ENCODE measurements at places on chromosomes 6 and 20.

- peak; percentile 78 for ATAC-seq
These were observed 128.2 kb upstream of the LAMA2 start for GRCh38 chr6:128754658-128755256.

DNA sequence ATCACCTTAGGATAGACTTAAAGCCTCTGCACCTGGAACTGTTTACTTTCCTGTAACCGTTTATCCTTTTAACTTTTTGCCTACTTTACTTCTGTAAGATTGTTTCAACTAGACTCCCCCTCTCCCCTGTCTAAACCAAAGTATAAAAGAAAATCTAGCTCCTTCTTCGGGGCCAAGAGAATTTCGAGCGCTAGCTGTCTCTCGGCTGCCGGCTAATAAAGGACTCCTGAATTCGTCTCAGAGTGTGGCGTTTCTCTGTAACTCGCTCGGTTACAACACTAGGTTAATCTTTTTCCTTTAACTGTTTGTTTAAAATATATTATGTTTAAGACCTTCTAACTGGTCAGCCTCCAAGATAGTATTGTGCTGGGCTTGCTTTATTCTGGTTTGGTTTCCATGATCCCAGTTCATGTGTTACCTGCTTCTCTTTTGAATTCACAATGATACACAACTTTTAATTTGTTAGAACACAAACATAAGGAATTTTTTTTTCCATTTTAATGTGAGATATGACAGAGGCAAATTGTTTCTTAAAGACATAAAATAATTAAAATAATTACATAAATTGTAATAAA is 8.7 kb upstream of the NQO2 start:
- ATAC-seq: no peak

DNA sequence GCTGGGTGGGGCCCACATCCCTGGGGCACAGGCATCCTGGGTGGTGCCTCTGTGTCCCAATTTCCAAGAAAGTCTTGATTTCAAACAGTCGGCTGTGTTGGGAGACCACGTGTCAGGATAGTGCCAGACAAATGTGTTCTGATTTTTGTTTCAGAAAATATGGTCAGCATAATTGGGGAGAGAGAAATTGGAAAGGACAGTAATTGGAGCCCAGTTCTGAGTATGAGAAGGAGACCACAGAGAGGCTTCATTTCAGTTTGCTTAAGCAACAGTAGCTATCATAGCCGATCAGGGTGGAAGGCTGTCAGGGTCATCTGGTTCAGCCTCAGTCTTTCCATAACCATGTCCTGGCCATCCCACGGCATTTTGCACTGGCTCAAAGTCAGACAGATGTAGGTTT is 220.7 kb downstream of the CDC5L start:
- no peak for ATAC-seq

- ATAC-seq: no peak
These were observed 113.1 kb downstream of the TRIM27 start for GRCh38 chr6:28810659-28811053.

DNA sequence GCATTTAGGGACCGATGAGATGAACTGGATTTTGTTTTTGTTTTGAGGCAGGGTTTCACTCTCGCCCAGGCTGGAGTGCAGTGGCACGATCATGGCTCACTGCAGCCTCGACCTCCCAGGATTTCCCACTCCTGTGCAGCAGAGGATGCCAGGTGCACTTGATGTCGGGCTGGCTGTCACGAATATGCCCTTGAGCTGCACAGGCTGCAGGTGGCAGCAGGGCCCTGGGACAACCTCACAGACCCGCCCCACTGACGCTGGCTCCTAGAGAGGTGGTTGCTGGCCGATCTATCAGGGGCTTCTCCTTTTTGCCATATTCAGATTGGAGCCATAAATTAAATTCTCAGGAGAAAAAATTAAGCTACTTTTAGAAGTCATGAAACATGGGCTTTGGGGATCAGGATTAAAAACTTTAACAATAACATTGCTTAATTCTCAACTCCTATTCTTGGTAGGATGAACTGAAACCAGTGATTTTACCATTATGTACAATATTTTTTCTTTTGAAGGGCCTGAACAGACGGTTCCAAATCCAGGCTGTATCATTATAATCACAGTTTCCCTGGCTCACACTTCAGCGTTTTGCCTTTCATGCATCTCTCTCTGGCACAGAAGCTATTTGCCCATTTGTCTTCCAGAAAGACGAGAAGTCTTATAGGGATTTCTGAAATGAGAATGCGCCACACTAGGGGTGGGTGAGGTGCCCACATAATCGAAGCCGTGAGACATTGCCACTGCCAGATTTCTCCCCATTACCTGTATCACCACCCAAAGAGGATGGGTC is 32.4 kb downstream of the NQO2 start:
- peak; percentile 80 for ATAC-seq

DNA sequence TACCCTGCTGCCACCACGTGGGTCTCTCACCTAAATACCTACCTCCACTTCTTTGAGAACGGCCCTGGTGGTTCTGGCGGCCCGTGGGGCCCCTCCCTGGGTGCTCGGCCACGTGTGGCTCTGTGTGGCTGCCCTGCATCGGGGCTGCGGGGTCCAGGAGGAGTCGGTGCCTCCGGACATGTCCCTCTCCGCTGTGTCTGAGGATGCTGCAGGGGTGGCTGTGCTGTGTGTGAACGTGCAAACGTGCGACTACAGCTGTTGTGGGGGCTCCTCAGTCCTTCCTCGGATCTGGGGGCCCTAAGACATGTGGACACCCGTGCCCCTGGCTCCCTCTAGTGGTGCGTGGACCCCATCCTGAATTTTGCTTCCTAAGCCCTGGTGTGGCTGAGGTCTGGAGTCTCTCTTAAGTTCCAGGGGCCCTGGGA is 691.8 kb downstream of the QKI start:
- peak; percentile 53 for ATAC-seq

DNA sequence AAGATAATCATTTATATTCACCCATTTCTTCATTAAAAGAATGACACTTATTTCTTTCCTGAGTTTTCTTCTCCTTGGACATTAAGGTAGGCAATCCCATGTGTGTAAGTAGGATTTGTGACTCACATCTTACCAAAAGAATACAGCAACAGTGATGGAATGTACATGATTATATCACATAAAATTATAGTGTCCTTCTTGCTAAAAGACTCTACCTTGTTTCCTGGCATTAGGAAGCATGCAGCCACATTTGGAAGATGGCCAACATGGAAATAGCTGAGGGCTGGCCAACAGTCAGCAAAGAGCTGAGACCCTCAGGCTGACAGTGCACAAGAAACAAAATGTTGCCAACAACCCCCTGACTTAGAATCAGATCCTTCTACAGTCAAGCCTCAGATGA is 327.9 kb upstream of the MARCKS start:
- ATAC-seq: no peak

DNA sequence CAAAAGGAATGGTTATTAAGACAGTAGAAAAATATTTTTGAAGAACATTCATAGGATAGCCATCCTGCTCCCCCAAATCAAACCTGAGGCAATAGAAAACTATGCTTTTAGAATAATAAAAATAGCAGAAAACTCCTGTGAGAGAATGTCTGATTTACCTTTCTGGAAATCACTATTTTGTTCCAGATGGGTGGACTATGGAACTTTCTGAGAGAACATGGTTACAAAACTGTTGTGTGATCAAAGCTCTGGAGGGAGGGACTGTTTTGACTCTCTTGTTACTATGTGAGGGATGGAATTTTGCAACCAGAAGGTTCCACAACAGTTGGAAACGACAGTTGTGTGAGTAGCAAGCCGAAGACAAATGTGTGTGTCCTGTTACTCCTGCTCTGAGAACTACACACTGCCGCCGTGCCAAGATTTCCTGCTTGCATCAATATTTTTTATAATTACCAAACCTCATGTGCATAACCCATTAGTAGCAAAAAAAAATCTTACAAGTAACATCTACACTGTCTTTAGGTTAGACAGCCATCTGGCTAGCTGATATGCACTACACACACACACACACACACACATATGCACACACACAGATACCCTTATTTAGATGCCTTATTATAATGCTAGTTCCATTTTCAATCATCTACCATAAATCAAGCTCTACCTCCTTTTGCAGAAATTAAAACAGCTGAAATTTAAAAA is 11.0 kb upstream of the HIVEP1 start:
- no peak for ATAC-seq

DNA sequence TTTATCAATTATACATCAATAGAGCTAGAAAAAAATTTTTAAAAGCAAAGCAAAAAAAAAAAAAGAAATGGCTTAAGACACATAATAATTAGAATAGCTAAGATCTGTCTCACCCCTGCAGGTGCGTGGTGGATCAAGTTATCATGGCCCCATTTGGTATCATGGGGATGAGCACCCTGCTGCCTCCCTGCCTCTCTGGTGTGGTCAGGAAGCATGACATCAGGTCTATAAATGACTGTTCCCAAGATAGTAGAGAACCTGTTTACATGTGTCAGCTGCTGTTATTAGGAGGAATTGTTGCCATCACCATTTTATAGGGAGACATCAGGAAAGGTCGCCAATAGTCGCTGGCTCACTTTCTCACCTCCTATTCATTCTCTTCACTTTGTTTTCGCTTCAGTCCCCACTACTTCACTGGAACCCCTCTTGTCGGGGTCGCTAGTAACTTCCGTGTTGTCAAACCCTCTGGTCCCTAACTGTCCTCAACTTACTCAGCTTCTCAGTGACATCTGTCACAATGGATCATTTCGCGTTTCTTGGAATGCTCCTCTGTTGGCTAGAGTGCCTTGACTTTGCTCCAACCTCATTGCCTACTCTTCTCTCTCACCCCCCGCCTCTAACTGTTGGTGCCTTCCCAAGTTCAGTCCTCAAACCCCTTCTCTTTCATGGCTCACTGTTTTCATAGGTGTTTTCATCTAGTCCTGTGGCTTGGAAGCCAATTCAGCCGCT is 4.7 kb downstream of the DNTTIP1 start:
- ATAC-seq: no peak

DNA sequence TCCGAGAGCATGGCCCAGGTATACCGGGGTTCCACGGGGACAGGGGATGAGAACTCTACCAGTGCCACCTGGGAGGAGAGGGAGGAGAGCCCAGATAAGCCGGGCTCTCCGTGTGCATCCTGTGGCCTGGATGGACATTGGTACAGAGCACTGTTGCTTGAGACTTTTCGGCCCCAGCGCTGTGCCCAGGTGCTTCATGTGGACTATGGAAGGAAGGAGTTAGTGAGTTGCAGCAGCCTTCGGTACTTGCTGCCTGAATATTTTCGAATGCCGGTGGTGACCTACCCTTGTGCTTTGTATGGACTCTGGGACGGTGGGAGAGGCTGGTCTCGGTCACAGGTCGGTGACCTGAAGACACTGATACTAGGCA is 1.3 kb downstream of the TDRD6 start:
- ATAC-seq: no peak
